ENCODE measurements at places on chromosomes 3 and 15.

- peak; percentile 45 for DNase-seq
Measured at GRCh38 chr3:122067588-122068240, 12.6 kb downstream of the CD86 start.

- no peak for DNase-seq
Measured at GRCh38 chr3:73827725-73828211, 203.0 kb upstream of the PDZRN3 start.

DNA sequence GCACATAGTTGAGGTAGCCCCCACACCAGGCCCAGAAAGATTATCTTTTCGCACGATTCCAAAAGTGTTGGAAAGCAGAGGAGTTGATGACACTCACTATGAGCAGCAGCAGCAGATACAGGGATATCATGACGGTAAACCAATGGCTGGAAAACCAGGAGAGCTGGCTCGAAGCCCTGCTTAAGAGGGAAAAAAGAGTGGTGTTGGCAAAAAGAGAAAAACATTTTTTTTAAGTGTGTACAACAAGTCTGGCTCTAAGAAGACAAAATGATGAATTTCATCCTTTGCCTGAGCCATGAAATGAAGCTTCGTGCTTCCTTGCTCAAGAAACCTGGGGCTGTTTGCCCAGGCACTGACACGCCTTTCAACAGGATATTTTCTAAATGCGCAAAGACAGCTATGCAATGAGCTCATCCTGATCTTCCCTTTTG lies 27.3 kb downstream of the PARP16 start:
- no peak for DNase-seq

DNA sequence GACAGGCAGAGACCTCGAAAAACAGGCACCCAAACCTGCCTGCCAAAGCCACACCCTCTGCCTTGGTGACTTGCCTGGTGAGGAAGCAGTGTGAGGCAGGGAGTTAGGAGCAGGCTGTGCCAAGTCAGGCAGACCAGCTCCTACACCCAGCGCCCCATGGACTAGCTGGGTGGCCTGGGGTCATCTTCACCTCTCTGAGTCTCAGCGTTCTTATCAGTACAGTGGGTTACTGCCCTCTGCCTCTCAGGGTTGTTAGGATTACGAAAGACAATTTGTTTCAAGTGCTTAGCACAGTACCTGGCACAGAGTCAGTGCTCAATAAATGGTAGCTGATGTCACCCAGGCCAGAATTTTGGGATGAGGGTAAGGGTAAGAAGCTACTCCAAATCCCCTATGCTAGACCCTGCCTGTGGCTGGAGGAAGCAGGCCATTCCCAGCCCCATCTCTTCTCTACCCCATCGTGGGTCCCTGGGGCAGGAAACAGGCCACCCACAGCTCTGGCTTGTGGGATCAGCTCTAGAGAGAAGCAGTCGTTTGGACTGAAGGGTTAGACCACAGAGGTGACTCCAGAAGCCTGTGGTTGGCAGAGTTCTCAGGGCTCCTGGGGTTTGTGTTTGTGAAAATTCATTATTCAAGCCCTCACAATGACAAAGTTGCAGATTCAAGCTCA lies 10.1 kb downstream of the SLC51B start:
- no peak for DNase-seq
